ENCODE measurements at places on chromosomes 12 and 14.

- no peak for DNase-seq
These were observed 61.9 kb upstream of the BEGAIN start for GRCh38 chr14:100649173-100649519.

- no peak for DNase-seq
These were observed 172.6 kb downstream of the TMTC3 start for GRCh38 chr12:88314706-88315105.

- DNase-seq, result no peak
These were observed 787 bp downstream of the HECTD4 start for GRCh38 chr12:112381406-112381882.

GRCh38 chr14:54840798-54841197, 61.8 kb downstream of the GCH1 start:
- no peak for DNase-seq

- DNase-seq, result no peak
These were observed 298.1 kb upstream of the CLEC14A start for GRCh38 chr14:38554026-38554425.
